Stimulated activated naive CD8-positive, alpha-beta T cell treated with anti-CD3 and anti-CD28 coated beads, Interleukin-15, Interleukin-2, amounts not matched to agents 100 U/mL and 50 U/mL, for 24 hours (primary cell): ENCODE measurements at places on chromosomes 2 and 18.

GRCh38 chr2:112161431-112162145, 23.4 kb downstream of the FBLN7 start:
- DNase-seq = no peak

DNA sequence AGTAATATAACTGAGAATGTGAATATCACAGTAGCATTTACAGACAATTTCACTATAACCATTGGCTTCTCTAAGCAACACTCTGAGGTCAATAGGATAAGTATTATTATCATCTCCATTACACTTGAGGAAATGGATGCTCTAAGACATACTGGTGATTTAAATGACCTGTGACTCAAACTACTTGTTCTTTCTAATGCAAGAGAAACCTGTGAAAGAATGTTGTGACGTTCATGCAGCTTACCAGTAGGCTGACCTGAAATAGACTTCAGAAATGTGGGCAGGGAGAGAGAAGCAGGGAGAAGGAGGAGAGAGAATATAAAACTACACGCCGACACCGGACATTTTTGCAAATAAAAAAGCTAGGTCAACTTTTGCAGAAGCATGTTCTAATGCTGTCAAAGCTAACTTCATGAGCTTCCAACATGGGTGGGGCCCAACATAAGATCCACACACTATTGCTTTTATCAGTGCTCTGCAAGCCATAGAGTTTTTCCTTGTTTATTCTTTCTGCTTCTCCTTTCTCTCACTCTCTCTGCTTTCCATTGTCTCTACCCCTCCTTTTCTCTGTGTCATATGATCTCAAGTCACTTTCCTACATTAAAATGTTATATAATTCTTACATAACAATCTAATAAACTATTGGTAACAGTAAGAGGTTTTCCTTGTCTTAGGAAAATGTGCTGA, 217.6 kb upstream of the FN1 start:
- DNase-seq = no peak

GRCh38 chr18:62643181-62643580, 72.2 kb upstream of the PHLPP1 start:
- DNase-seq = no peak

GRCh38 chr2:164816900-164817299, 24.7 kb downstream of the COBLL1 start:
- DNase-seq = no peak

- no peak for DNase-seq
These were observed 52.5 kb downstream of the SATB2 start for GRCh38 chr2:199405241-199405640.

DNA sequence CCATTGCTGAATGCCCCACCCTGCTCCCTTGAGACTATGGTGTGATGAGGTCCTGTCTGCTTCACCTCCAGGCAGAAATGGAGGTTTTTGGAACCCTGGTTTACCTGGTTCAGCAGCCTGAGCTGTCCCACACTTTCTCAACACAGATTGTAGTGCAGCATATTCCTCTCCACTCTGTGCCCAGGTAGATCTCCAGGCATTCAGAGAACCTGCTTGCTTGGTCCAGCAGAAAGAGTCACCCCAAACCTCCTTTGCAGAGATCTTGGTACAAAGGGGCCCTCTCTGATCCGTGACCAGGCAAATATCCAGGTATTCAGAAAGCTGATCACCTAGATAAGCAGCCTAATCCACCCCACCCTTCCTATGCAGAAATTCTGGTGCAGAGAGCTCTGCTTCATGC, 1288.2 kb upstream of the CRIM1 start:
- no peak for DNase-seq

- DNase-seq = peak; percentile 65
These were observed 37.0 kb upstream of the TMEM18 start for GRCh38 chr2:714005-714741.

- no peak for DNase-seq
These were observed 58.1 kb upstream of the FOSL2 start for GRCh38 chr2:28334527-28334894.

GRCh38 chr18:10285283-10285640, 169.2 kb upstream of the APCDD1 start:
- DNase-seq = no peak

DNA sequence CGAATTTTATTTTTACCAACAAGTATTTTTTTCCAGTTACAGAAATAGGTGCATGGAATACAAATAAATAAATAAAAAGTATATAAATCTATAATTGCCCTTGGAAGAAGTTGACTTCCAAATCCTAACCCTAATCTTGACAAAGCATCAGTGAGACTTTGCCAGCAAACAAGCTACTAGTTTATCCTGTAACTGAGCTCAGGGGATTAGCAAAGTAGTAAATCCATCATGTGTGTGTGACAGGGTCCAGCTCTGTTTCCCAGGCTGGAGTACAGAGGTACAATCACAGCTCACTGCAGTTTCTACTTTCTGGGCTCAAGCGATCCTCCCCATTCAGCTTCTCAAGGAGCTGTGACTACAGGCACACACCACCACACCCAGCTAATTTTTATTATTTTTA, 948.0 kb upstream of the CNTNAP5 start:
- DNase-seq = no peak

DNA sequence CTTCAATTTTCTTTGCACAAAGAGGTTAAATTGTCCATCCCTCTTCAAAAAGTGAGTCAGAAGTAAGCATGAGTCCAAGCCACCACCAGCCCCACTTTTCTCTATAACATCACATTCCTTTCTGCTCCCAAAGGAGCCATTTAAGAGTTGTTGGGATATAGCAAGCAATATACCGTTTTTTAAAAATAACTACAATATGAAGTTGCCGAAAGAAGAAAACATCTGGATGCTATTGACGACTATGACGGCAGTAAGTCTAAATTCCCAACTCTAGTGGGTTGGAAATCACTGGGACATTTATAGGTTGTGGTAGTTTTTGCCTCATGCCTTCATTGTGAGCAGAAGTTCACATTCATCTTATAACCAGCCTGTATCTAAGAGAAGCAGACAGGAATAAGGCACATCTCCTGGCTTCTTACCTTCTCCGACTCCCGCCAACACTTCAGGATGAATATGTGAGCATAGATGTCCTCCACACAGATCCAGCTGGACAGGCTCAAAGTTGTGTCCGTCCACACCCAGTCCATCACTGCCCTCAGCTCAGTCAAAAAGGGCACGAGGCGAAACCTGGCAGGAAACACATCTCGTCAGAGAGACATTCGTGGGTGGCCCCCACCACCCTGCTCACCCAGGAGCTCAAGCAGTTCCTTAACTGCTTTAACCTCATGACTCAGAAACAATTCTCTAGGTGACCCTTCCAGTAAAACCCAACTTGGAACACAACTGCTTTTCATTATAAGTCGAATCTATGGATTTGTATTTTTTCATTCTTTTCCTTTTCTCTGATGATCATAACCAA, 163.6 kb downstream of the NAPG start:
- no peak for DNase-seq

DNA sequence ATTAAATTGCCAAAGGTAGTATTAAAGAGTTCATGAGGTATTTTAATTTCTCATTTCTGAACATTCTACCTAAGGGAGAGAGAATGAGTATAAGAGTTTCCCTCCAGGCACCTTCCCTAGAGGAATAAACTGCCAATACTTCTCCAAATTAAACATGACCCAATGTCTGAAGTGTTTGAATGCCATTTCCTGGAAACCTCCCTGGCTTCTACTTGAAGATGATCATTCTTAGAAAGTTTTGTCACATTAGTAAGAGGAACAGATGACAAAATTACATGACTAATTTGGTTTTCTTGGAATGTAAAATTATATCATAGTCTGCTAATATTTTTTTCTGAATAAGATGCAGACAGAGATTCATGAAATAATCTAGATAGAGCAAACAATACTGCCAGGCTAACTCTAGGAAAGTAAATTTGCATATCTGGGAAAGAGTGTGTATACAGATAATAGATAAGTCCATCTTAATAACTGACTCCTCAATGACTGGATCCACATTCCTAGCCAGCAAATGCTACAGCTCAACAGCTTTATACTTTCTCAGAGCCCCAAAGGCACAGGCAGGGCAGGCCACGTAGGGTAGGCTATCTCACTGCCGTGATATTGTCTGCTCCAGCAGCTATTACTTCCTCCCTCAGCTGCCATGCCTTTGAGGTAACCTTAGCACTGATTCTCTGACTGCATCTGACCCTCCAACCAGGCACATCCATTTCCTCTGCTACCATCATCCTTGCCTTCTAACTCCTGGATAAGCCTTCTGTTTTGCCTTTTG, 630.8 kb upstream of the PIK3C3 start:
- DNase-seq = no peak

DNA sequence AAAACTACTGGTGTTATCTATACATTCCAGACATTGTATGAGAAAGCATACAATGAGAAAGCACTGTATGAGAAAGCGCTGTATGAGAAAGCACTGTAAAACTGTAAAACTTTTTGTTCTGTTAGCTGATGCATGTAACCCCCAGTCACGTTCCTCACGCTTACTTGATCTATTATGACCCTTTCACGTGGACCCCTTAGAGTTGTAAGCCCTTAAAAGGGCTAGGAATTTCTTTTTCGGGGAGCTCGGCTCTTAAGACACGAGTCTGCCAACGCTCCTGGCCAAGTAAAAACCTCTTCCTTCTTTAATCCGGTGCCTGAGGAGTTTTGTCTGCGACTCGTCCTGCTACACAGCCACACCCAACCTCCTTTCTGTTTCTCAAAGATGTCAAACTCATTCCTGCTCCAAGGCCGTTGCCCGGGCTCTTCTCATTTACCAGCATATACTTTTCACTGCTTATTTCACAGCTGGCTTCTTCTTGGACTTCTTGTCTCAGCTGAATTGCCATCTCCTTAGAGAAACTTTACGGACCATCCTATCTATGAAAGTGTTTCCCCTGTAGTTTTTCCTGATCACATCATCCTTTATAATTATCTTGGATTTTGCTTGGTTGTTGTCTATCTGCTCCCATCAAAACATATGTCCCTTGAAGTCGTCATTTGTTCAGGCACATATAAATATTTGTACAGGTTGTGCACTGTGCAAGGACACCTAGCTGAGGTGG, 29.8 kb upstream of the YES1 start:
- no peak for DNase-seq

DNA sequence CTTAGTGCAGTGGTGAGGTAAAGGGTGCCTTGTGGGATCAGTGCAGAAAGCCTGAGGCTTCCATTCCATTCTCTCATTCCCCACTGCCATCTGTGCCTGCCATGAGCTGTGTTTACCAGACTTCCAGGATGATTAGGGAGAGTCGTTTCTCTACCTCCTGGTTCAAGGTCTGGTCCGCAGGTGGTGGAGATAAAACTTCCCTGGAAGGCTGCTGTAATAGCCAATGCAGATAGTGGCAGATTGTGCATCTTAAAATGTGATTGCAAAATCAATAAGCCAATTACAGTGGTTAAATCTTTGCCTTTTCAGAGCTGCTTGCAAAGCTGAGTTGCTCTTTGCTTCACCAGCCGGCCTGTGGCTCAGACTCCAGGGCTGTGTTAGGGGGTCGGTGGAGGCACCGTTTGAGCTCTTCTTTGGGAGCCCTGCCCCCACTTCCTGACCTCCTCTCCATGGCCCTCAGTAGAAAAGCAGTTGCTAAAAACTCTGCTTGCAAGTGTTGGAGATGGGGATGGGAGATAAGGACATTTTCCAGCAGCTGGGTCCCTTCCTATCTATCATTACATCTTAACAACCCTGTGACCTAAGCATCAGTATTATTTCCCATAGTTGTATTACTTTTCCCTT, 95.2 kb upstream of the HS6ST1 start:
- DNase-seq = no peak

DNA sequence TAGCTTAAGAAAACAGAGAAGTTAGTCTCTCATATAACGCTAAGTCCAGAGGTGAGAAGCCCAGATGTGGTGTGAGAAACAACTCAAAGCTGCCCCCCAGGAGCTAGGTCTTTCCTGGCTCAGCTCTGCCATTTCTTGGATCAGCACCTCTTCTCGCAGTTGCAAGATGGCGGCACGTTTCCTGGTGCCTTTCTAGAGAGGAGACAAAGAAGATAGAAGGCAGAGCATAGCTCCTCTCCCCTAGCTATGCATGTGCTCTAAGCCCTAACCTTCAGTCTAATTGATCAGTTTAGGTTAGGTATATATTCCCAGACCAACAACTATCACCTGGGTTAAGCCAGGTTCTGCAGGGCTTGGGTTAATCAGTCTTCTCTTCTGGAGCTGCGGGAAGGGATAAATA, 119.5 kb upstream of the RAB12 start:
- DNase-seq = no peak

DNA sequence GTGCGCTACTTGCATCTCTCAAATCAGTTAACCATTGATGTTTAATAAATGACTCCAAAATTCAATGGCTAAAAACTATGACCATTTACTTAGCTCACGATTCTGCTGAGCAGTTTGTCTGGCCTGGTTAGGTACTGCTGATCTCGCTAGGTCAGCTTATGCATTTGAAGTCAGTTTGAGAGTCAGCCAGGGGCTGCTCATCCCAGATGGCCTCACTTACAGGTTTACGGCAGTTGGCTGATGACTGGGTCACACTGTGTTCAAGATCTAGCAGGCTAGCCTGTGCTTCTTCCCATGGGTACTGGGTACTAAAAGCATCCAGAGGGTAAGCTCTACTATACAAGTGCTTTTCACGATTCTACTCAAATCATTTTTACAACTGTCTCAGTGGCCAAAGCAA, 122.1 kb downstream of the DLGAP1 start:
- no peak for DNase-seq
